ENCODE measurements at places on chromosomes 12 and 14.

GRCh38 chr12:5390174-5390799 lies 41.6 kb upstream of the NTF3 start:
- no peak for DNase-seq

DNA sequence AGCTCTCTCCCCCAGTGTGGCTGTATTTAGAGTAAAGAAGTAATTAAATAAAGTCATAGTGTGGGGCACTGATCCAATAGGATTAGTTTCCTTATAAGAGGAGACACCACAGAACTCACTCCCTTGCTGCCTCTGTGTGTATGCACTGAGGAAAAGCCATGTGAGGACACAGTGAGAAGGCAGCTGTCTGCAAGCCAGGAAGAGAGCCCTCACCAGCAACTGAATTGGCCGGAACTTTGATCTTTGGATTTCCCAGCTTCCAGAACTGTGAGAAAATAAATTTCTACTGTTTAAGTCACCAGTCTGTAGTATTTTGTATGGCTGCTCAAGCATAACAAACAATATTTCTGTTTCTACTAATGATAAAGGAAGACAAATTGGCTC lies 368.7 kb upstream of the PRICKLE1 start:
- DNase-seq = no peak

GRCh38 chr12:88693837-88694445 lies 113.7 kb upstream of the KITLG start:
- DNase-seq = no peak

GRCh38 chr14:104393199-104393897 lies 186.2 kb upstream of the C14orf180 start:
- no peak for DNase-seq

GRCh38 chr12:32305163-32305562 lies 94.2 kb upstream of the FGD4 start:
- no peak for DNase-seq

GRCh38 chr12:115790526-115790925 lies 487.0 kb downstream of the MED13L start:
- no peak for DNase-seq

DNA sequence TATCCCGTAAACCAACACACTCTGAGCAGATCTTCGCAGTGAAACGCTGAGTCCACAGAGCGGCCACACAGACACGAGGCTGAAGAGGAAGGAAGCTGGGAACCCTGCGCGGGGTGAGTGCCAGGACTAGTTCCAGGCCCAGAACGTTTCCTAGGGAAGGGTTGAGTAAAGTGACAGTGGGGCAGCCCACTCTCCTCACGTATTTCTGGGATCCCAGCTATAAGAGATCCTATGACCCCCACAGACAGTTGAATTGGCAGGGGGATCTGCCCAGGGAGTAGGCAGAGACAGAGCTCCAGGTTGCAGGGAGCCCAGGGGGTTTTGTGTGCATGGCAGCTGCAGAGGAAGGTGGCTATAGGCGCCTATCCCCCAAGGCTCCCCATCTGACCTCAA lies 51.1 kb downstream of the GTF2A1 start:
- no peak for DNase-seq

DNA sequence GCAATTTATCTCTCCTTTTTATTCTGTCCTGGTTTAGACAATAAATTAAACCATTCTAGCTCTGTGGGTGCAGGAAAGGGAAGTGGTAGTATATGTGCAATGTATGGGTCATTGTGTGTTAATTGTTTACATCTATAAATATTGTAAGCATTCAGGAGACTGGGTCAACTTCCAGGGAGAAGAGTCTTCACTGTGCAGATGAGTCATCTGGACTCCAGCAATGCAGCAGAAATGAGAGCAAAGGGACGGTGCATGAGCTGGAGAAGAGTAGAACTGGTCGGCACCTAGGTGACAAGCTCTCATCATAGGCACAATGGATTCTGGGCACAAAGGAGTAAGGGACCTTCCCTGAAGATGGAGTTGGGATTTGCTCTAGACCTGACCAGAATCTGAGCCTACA lies 211.1 kb upstream of the DAAM1 start:
- no peak for DNase-seq

- peak; percentile 79 for DNase-seq
Measured at GRCh38 chr12:96416033-96416799, 16.0 kb upstream of the CDK17 start.

- DNase-seq = no peak
Measured at GRCh38 chr12:129704232-129704830, 199.5 kb downstream of the TMEM132D start.

GRCh38 chr14:57390806-57391516 lies 575 bp downstream of the NAA30 start:
- DNase-seq = no peak

GRCh38 chr12:1933342-1934051 lies 15.0 kb upstream of the CACNA2D4 start:
- DNase-seq = no peak

GRCh38 chr14:20278414-20278813 lies 27.3 kb downstream of the TTC5 start:
- no peak for DNase-seq

GRCh38 chr12:19915392-19916195 lies 452.7 kb upstream of the PDE3A start:
- DNase-seq = no peak

- no peak for DNase-seq
Measured at GRCh38 chr12:70177631-70178030, 65.6 kb upstream of the CNOT2 start.

DNA sequence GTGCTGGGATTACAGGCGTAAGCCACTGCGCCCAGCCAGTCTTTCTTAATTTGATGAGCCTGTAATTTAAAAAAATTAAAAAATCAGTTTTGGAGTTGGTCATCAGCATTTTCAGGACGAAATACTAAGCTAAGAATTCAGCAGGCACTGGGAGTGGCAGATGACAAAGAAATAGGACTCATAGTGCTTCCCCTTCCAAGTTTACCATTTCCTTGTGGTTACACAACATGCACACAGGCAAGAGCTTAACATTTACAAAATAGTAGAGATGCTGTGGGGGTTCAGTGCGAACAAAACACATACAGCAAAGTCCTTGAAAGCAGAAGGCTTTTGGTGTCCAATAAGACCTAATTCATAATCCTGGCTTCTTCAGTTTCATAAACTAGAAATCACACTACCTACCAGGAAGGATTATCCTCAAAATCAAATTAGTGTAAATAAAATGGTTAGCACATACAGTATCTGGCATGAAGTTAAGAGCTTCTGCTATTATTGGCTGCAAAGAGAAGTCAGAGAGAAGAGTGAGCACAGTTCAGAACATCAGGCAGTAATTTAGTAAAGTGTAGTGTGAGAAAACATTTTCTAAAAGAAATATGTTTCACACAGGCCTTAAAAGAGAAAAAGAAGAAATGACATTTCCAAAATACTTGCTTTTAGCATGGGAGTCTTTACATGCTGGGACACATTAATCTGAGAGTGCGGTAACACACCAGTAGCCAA lies 22.2 kb upstream of the KIF21A start:
- no peak for DNase-seq

GRCh38 chr12:43233861-43234260 lies 318.1 kb downstream of the ADAMTS20 start:
- no peak for DNase-seq

- DNase-seq = no peak
Measured at GRCh38 chr12:8077207-8077606, 4.9 kb upstream of the NECAP1 start.

DNA sequence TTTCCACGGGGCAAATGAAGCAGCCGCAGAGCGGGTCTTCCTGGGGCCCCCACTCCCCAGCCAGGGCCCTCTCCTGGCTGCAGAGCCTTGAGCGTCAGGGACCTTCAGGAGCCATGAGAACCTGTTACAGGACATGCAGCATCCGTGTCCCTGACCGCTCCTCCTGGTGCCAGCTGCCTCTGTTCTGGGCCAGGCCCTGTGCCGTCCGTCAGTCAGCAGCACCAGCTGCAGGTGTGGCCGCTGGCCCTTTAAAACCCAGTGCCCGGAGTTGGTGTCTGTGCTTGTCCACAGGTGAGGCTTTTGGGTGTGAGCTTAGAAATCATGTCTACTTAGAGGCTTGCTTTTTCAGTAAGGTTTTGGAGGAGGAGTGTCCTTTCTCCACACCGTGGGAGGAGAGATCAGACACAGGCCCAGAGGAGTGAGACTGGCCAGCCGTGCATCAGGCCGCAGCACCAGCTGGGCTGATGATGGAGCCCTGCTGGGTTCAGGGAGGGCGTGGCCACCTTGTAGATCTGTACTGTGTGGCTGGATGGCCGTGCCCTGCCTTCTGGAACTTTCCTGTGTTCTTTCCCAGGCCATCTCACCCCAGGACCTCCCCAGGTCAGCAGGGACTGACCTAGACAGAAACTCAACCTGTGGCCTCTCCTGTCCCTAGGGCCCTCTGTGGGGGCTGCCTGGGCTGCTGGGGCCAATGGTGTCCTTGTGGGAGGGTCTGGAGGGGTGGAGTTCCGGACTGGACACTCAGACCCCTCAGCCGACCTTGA lies 27.1 kb downstream of the AACS start:
- no peak for DNase-seq

- no peak for DNase-seq
Measured at GRCh38 chr12:6333566-6333965, 8.3 kb downstream of the TNFRSF1A start.

DNA sequence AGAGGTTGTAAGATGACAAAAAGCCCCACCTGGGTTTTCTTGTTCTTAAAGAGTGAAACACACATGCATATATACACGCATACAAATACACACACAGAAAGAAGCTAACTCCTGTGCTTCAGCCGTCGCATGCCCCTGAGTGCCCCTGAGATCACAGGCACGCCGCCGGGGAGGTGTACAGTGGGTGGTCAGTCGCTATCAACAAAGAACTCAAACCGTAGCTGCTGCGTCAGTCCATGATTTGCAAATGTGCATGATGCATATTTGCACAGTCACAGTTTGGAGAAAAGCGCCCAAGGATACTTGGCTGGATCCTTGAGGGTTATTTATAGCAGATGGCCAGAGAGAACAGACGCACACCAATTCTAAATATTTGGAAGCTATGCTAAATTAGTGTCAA lies 206.9 kb downstream of the TMEM132D start:
- DNase-seq = no peak

DNA sequence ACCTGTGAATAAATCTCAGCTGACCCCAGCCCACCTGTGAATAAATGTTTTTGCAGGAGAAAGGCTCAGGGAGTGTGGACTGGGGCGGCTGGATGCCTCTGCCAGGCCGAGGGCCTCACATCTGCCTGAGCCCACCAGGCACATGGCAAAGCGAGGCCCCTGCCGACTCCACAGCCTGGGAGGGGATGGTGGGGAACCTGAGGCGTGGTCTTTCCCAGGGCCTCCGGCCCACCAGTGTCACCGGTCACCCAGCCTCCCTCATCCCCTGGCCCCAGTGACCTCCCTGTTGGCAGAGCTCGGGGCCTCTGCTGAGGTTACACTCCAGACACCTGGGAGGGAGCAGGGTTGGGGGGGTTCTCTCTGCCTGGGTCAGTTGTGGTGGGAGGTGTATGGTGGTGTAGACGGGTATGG lies 8.2 kb downstream of the NOC4L start:
- DNase-seq = no peak

- DNase-seq = no peak
Measured at GRCh38 chr12:118330421-118331018, 42.2 kb downstream of the TAOK3 start.

GRCh38 chr14:91464615-91465205 lies 45.4 kb downstream of the PPP4R3A start:
- no peak for DNase-seq

GRCh38 chr12:43255522-43256111 lies 296.4 kb downstream of the ADAMTS20 start:
- DNase-seq = no peak

DNA sequence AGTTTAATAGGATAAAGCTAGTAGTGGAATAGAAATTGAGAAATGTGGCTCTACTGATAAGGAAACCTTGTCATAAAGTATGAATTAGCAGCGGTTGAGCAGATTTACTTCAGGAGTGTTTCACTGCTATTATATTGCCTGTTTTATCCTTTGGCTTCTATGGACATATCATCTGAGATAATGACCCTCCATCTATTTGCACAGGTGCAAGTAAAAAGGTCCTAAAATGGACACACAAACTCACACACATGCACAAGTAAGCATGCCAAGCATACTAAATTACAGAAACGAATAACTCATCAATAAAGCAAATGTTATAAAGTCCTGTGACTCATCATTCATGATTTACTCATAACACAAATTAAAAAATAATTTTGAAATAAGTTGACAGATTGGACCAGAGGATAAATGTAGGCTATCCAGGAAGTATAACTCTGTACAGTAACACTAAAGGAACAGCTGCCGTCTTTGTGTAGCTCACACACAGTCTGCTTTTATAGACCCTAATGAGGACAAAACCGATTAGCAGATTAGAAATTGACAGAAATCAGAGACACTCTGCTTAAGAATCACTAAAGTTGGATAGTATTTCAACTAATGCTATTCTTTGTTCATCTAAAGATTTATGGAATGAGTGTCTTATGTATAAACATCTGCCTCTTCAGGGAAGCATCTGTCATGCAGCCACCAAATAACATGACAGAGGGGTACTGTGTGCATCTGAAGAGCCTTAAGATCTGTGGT lies 73.9 kb downstream of the SYT1 start:
- no peak for DNase-seq

DNA sequence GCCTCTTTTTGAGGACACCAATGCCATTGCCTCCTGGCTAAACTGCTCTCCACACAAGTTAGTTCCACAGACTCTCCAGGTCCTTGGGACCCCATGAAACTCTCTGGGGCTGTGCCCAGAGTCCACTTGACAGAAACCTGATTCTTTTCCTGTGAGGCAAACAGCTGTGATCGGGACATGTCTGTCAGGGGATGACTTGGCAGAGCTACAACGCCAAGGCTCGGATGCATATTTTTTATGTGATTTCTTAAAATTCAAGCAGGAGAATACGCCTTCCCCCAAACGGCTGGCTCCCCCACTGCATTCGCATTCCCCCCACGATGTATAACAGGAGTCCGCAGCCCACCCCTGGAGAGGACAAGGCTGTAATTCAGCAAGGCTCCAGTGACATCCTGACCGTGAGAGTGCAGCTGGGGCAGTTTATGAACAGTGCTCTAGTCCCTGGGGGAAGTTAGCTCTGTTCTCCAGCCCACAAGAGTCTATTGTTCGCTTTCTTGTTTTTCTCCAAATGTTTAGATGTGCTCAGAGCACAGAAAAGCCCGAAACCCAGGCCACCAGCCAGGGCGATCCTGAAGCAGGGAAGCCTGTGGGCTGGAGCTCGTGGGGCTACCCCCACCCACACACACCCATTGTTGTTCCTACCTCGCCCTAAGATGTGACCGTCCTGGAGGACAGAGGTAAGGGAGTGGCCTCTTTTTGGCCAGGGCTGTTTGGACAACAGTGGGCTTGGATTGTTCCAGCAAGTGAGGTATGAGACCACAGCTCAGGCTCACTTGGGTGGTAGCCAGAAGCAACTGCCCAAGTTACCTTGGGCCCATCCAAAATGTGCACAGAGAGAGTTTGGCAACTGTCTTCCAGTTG lies 159.5 kb downstream of the ZFP36L1 start:
- no peak for DNase-seq

DNA sequence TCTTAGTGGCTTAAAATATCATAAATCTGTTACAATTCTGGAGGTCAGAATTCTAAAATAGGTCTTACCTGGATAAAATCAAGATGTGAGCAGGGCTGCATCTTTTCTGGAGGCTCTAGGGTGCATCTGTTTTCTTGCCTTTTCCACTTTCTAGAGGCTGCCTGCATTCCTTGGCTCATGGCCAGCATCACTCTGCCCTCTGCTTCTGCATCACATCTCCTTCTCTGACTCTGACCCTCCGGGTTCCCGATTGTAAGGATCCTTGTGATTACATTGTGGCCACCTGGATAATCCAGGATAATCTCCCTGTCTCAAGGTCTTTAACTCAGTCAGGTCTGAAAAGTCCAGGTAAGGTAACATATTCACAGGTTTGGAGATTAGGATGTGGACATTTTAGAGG lies 11.0 kb upstream of the BMP4 start:
- no peak for DNase-seq

All from epithelial cell of proximal tubule (primary cell).